Esophagus mucosa (tissue), 1 donor: ENCODE measurements at places on chromosomes 7 and 10. TPM values are rescaled to one million over a fixed set of nuclear protein-coding genes. Genes with fewer than 3 reads are reported as not detected.
A peak's percentile ranks its signal among the peaks of the same experiment; 100 is the strongest.

The TMEM196 gene
- not detected for total RNA-seq

GRCh38 chr7:69399401-69399800 lies 198.9 kb upstream of the AUTS2 start:
- ATAC-seq: no peak

DNA sequence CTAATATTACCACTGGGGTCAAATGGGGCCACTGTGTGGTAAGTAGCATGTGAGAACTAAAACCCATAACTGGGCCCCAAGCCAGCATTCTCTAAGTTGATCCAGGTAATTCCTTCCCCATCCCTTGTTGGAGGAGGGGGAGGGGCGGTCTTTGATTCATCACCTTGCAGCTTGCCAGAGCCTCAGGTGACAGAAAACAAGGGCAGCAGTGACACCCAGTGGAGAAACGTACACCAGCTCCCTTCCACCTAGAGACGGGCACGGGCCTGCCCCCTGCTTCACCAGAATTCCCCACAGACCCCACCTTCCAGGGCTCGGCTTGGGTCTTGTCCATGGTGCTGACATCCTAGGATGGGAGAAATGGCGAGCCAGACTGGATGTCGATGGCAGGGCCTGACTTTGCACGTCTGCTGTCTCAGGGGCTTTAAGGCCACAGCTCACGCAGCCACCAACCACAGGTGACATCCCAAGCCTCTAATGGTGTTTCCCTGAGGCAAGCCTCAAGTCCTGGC lies 102.0 kb downstream of the STRA8 start:
- ATAC-seq: peak; percentile 93

DNA sequence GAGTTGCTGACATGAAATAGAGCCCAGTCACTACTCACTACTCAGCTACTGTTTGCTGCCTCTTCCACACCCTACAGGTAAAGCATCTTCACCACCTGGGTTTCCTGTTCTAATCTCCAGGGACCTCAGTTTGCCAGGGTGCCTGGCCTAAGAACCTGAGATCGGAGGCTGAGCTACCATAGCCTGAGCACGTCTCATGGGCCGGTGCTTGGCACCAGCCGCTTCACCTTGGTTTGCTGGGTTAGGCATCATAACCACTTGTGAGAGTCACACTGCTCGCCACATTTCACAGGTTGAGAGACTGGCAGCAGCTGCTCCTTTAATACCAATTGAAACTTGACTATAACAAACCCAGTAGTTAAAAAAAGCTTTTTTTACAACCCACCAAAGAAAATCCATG lies 75.1 kb downstream of the EMX2 start:
- no peak for ATAC-seq

GRCh38 chr7:107047902-107048782 lies 3.6 kb downstream of the PRKAR2B start:
- no peak for ATAC-seq

GRCh38 chr7:107609811-107610261 lies 29.8 kb downstream of the BCAP29 start:
- no peak for ATAC-seq

DNA sequence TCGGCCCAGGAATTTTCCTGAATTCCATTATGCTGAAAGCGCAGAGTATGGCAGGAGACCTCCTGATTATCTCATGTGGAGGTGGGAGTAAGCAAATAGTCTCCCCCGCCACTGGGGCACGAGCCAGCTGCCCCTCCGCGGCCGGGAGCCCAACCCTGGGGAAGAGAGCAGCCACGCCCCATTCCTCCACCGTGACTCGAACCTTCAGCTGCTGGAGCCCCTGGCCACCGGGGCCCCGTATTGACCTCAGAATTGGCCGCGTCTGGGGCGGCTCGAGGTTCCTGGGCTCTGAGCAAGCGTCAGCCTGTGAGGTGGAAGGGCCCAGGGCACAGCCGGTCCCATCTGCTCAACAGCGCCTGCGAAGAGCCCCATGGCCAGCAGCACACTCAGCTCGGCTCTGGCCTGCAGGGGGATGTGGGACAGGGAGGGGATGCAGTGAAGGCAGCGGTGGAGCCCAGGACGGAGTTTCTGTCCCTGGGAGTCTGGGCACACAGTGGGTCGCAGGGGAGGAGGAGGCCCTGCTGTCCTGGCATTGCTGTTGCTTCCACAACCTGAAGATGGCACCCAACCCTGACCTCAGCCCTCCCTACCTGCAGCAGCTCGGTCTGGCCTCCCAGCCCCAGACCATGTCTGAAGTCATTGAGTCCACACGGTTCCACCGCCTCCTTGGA lies 97.8 kb downstream of the CHST15 start:
- peak; percentile 61 for ATAC-seq

- no peak for ATAC-seq
Measured at GRCh38 chr10:80131499-80131901, 1.0 kb upstream of the PLAC9 start.

GRCh38 chr10:44925811-44926750 lies 14.9 kb downstream of the TMEM72 start:
- no peak for ATAC-seq

- no peak for ATAC-seq
Measured at GRCh38 chr7:155878250-155878649, 66.0 kb upstream of the SHH start.

GRCh38 chr10:69818676-69819239 lies 17.1 kb downstream of the COL13A1 start:
- no peak for ATAC-seq

GRCh38 chr10:70561070-70561469 lies 41.5 kb downstream of the PRF1 start:
- no peak for ATAC-seq
